ENCODE measurements at places on chromosomes 2 and 18.
A peak's percentile ranks its signal among the peaks of the same experiment; 100 is the strongest.

GRCh38 chr2:124698979-124699565, 674.0 kb downstream of the CNTNAP5 start:
- no peak for DNase-seq

GRCh38 chr18:11887328-11888128, 20.6 kb downstream of the MPPE1 start:
- DNase-seq, result no peak

- peak; percentile 17 for DNase-seq
Observed at GRCh38 chr2:7019191-7019590, 102.0 kb downstream of the RNF144A start.

DNA sequence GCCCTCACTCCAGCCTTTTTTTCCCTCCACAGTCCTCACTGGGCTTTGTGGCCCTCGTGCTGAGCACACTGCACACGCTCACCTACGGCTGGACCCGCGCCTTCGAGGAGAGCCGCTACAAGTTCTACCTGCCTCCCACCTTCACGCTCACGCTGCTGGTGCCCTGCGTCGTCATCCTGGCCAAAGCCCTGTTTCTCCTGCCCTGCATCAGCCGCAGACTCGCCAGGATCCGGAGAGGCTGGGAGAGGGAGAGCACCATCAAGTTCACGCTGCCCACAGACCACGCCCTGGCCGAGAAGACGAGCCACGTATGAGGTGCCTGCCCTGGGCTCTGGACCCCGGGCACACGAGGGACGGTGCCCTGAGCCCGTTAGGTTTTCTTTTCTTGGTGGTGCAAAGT, 39.4 kb downstream of the STEAP3 start:
- peak; percentile 29 for DNase-seq

- no peak for DNase-seq
Observed at GRCh38 chr2:207332480-207333212, 166.9 kb upstream of the KLF7 start.

Data from endodermal cell (in vitro differentiated cells).